Activated T-helper 1 cell treated with anti-CD3 and anti-CD28 coated beads, Interleukin-12 subunit alpha, Interleukin-12 subunit beta, Interleukin-2, Interleukin-4 antibody, amounts not matched to agents 30 ng/mL and 10 ng/mL and 1 ng/mL, durations not matched to agents 14 hours and 24 hours and 36 hours (primary cell): ENCODE measurements at places on chromosomes 3 and 15.

GRCh38 chr3:149388001-149388440, 10.6 kb upstream of the TM4SF1 start:
- H3K36me3 ChIP-seq, result no peaks in the 10 kb centered on the region
- no peak for DNase-seq
- peaks cover 7% of the 10 kb centered on the region for H3K4me1 ChIP-seq
- H3K27ac ChIP-seq, result no peak overlapping the region

DNA sequence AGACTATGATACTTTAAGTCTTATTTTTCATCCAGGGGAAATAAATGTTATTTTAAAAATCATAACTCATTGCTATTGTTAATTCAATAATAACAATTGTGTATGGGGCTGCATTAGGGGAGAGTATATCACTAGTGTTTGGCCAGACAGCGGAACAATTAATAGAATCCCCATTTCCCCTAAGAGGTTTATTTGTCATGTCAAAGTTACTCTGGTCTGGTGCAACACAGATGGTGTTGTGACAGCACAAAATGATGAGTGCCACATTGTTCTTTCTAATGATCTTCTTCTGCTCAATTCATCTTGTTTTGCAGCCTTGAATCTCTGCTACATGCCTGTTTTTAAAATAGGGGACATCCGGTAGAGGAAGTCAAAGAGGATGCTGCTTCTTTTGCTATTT, 351.6 kb downstream of the NSUN3 start:
- H3K27ac ChIP-seq, result no peak overlapping the region
- H3K27me3 ChIP-seq, result no peaks in the 10 kb centered on the region
- no peak overlapping the region for H3K4me3 ChIP-seq
- H3K4me1 ChIP-seq, result no peaks in the 10 kb centered on the region

DNA sequence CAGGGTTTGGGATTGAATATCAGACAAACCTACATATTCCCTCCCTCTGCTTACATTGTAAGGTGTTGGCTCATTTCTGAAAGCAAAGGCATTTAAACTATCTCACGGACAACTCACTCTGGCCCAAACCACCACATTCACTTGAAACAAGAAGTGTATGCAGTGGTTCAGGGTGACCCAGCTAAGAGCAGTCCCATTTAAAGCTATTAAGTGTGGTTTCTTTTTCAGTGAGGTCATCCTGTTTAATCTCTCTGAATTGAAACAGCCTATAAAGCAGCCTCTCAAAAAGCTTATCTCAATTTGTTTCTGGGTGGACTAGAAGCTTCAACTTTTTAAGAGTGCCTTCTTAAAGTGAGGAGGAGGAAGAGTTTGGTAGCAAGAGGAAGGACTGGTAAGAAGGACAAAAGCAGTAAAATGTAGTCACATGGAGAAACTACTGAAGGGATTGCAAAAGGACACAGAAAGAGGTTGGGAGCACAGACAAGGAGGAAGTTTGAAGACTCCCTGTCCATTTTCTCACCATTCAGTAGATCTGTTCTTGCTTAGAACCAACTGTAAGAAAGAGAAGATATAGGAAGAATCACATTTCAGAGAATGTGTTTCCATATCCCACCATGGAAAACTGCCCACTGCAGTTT, 151.6 kb downstream of the TMCO5A start:
- peaks cover 14% of the 10 kb centered on the region for H3K27me3 ChIP-seq
- H3K36me3 ChIP-seq, result no peaks in the 10 kb centered on the region
- no peak for DNase-seq
- no peak overlapping the region for H3K27ac ChIP-seq

DNA sequence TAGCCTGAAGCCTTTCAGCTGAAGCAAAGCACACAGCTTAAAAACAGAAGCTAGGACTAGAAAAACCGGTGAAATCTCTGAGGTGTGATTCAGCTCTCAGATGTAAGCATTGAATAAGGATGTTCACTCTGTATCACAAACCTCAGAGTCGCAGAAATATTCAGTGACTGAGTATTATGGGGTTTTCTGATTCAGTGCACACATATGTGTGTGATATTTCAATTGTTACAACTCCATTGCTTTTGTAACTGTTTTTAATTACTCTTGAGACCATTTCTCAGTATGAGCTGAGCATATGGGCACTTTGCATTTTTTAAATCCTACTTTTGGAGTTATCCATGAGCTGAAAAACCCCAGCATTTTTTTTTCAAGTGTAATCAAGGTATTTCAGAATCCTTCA, 868.8 kb downstream of the NTRK3 start:
- DNase-seq, result no peak
- H3K36me3 ChIP-seq, result no peaks in the 10 kb centered on the region
- H3K27ac ChIP-seq, result no peak overlapping the region
- no peaks in the 10 kb centered on the region for H3K4me1 ChIP-seq
- H3K4me3 ChIP-seq, result no peak overlapping the region
- no peaks in the 10 kb centered on the region for H3K27me3 ChIP-seq

DNA sequence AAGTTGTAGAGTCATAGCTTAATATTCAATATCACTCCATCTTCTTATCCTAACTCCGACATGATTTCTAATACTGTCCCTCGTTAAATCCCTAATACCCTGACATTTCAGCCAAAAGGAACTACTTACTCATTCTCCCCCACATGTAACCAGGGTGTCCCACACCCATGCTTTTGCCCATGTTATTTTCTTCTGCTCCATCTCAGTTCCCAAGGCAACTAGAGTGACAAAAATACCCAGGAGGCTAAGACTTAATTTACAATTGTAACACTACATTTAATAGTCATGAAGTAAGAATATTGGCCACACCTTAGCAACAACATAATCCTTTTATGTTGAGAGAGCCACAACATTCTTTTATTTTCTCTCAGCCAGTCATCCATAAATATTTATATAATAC, 248.5 kb upstream of the TGFBR2 start:
- no peak for DNase-seq
- peaks cover 10% of the 10 kb centered on the region for H3K27me3 ChIP-seq
- peaks cover 45% of the 10 kb centered on the region for H3K4me1 ChIP-seq

- H3K4me3 ChIP-seq, result no peak overlapping the region
- H3K36me3 ChIP-seq, result peaks cover 54% of the 10 kb centered on the region
- H3K4me1 ChIP-seq, result peaks cover 32% of the 10 kb centered on the region
- DNase-seq, result no peak
- H3K27ac ChIP-seq, result no peak overlapping the region
- no peaks in the 10 kb centered on the region for H3K27me3 ChIP-seq
Observed at GRCh38 chr3:121663171-121663847, 2.6 kb upstream of the HCLS1 start.

DNA sequence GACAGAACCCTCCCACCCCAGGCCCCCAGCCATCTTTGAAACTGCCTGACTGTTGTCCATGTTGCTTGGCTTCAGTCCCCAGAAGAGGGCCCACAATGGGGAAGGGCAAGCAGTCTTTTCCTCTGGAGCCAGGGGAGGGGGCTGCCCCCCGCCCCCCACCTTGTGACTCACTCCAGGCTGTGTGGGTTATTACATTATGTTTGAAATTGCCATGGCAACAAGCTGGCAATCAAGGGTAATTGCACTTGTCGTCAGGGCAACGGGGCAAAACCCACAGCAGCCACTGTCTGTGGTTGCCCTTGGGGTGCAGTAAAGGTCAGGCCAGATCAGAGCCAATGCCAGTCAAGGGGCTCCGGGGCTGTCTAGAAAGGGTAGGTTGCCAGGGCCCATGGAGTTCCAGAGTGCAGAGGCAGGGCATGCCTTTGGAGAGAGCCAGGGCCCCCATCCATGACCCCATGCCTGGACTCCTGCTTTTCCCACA, 3.1 kb upstream of the CAMKV start:
- no peaks in the 10 kb centered on the region for H3K4me1 ChIP-seq
- H3K27me3 ChIP-seq, result peaks cover 23% of the 10 kb centered on the region
- H3K27ac ChIP-seq, result no peak overlapping the region
- H3K36me3 ChIP-seq, result no peaks in the 10 kb centered on the region
- no peak for DNase-seq
- H3K4me3 ChIP-seq, result no peak overlapping the region

GRCh38 chr15:45037936-45038335, 14.9 kb downstream of the SORD start:
- H3K36me3 ChIP-seq, result peaks cover 7% of the 10 kb centered on the region
- no peak overlapping the region for H3K4me3 ChIP-seq
- peaks cover 11% of the 10 kb centered on the region for H3K4me1 ChIP-seq
- no peaks in the 10 kb centered on the region for H3K27me3 ChIP-seq
